CD8-positive, alpha-beta T cell (primary cell): ENCODE measurements at places on chromosomes 12 and 14. TPM values are rescaled to one million over a fixed set of nuclear protein-coding genes. Genes with fewer than 3 reads are reported as not detected.
A peak's percentile ranks its signal among the peaks of the same experiment; 100 is the strongest.

BLOC1S1 gene
- 29.4 TPM for total RNA-seq

DNA sequence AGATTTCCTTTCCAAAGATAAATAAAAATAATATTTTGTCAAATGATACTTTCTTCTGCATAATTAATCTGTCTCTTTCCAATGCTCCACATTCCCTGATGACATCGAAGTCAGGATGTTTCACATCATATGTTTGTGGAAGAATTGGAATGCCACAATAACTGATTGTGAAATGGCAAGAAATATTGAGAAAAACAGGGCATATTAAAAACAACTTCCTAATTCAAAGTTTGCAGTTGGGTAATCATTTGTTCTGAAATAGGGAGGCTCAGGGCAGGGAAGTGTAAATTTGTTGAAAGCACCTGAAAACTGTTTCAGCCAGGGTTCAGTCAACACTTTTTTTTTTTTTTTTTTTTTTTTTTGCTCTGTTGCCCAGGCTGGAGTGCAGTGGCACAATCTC, 50.7 kb downstream of the BCAT1 start:
- DNase-seq = no peak

CPNE6 gene
- total RNA-seq = not detected

DNA sequence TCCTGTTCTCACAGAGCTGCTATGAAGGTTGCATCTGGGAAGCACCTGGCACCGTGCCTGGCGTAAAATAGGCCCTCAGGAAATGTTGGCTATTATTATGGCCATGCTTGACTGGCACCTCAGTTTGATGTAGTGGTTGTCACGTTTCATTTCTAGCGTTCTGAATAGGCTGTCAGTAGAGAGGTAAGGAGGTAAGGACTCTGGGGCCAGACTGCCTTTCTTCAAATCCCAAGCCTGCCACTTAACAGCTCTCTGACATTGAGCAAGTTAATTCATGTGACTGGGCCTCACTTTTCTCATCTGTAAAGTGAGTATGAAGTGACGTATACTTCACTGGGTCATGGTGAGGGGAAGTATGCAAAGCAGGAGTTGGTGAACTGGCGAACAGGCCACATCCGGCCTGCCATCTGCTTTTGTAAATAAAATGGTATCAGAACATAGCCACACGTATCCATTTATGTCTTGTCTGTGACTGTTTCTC, 196.2 kb downstream of the CACNA1C start:
- DNase-seq = no peak

MTRFR gene
- 37.7 TPM for total RNA-seq

DNA sequence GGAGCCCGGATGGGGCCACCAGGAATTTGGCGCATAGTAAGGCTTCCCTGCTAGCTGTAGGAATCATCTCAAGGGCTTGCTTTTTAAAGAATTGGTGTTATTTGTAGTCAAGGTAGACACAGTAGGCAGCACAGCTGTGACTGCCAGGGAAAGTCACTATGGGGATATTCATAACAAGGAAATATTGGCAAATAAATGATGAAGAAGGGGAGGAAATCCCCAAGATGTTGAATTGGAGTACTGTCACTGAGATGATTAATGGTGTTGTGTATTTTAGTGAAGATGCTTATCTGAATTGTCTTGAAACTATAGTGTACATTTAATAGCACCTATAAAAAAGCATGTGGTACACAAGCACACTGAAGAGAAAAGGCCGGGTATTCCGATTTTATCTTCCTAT, 118.9 kb downstream of the NPAS3 start:
- DNase-seq = no peak

TAS2R9 gene
- total RNA-seq = not detected

OASL gene
- total RNA-seq = 36.5 TPM

- DNase-seq = no peak
Measured at GRCh38 chr12:127980585-127980984, 286.4 kb upstream of the TMEM132C start.

DNA sequence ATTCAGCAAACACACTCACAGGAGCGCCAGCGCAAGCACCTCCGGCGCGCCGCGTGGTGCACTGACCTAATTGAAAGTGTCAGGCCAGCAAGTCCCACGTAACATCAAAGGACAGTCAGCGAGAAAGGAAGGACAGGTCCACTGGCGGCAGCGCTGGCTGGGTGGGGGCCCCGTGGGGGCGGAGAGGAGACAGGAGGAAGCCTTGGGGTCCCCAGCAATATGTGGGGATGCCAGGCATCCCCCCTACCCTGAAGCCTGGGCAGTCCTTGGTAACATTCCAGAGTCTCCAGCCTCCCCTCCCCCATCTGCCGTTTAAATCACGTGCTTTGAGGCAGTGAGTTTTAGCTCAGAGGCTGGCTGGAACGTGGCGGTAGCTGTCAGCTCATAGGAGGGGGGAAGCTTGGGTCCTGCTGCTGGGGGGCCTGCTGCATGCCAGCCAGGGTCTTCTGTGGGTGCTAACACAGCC, 159.2 kb downstream of the CALM1 start:
- no peak for DNase-seq

DNA sequence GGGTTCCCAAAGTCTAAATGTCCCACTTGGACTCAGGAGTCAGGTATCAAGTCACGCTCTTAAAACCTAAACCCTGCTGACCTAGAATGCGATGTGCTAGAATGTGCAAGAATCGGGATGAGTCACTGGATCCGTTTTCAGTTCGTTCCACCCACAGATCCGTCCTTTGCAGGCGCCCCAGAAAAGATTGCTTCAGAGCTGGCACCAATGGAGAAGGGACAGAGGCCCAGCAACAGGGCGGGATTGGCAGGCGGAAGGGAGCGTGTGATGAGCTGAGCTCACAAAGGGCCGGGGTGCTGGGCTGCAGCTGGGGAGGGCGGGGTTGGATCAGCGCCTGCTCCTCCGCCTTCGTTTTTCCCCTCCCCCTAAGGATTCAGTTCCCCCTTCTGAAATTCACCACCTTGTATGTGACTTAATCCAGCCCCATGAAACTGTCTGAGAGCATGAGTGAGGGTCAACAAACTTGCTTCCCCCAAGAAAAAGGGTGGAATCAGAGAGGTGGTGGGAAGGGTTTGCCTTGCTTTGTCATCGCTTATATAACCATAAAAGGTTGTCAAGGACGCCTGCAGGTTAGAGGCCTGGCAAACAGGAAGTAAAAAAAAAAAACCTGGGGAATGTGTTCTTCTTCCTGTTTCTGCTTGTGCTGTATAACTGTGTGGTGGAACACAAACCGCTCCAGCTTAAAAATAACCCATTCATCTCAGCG, 2.8 kb upstream of the UBC start:
- peak; percentile 91 for DNase-seq
